ENCODE measurements at places on chromosomes 3 and 15.

- DNase-seq, result no peak
Observed at GRCh38 chr3:42192334-42193200, 73.4 kb downstream of the CCK start.

GRCh38 chr3:44845528-44846520, 15.9 kb upstream of the TMEM42 start:
- DNase-seq, result no peak

GRCh38 chr3:149572796-149573414, 84.9 kb downstream of the WWTR1 start:
- DNase-seq, result no peak

DNA sequence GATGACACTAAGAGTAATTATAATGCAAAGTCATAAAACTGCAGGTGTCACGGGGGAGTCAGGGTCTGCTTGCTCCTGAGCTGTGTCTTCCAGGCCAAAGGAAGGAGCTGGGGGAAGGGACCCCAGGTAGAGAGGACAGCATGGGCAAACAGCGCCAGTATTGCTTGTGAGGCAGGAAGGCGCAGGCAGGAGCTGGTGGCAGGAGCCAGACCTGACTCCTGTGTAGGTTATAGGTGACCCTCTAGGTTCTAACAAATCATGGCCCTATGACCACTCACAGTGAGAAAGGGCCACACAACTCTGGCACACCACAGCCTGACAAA, 1.9 kb downstream of the CISH start:
- no peak for DNase-seq

DNA sequence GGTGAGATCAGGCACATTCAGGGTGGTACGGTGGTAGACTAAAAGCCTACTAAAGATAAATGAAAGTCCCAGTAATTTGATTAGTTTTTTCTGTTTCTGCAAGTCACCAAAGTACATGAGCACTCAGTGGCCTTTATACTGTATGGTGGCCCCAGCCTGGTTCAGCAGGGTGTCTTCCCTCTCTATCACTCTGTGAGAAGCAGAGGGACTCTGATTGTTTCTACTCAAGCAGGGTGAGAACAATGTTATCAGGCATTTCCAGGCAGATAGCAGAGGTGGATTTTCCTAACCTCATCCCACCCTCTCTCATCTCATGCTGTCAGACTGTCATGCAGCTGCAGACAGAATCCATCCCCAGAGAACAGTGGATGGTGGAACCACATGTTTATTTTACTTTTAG, 71.5 kb upstream of the BFSP2 start:
- DNase-seq, result no peak

DNA sequence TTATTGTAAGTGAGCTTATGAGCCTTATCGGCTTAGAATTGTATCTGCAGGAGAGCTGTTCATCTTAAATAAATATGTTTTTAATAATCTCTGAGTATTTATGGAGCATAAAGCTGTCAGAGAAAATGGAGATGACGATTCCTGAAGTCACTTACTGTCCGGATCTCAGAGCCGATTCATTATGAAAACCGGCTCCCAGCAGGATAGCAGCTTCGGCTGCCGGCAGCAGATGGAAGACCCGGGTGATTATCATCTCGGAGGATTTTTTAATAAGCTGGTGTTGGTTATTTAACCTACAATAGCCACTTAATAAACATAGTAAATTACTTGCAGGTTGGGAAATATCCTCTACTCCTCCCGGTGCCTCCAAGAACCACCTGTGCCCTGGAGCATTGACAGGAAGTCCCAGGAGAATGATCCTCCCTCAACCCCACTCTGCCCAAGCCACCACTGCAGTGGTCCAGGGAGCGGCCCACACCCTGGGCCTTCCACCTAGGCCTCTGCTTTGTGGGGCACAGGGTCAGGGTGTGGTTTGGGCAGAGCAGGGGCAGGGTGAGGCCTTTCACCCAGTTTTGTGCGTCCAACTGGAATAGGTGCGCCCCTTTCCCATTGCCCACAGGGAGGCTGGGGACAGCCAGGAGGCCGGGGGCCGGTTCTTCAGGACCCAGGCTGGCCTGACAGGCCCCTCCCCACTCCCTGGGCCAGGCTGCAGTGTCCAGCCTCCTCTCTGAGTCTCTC, 42.2 kb upstream of the PRR23E start:
- DNase-seq, result no peak

- no peak for DNase-seq
Observed at GRCh38 chr3:4814904-4815574, 164.2 kb upstream of the BHLHE40 start.

DNA sequence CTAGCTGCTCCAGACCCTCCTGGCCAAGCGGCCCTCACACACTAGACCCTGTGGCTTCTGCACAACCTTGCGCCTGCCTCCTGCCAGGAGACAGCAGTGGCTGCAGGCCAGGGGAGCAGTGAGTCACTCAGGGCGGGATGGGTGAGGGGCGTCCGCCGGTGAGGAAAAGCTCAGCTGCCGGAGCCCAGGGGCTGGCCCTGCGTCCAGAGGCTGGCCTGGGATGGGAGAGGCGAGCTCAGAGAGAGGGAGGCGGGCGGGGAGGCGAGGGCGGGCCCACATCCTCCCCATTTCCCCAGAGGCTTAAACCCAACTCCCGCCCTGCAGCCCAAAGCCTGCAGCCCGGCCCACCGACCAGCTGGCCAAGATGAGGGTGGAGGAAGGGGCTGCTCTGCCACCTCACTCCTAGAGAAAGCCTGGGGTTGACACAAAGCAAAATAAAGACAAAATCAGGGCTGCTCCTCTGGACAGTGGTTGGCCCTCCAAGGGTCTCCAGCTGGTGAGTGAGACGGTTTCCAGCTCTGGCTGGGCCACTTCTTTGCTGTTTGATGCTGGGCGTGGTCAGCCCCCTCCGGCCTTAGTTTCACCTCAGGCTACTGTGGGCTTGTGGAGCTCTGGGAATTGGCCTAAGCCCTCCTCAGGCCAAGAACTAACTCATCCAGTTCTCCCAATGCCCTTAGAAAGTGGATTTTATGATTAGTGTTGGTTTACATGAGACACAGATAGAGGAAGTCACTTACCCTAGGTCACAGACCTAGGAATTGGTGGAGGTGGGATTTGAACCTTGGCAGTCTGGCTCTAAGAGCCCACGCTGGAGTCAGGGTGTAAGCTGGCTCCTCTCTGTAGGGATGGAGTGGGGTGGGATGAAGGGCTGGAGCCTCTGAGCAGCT, 50.6 kb downstream of the IQSEC1 start:
- DNase-seq, result no peak
